Activated T-helper 2 cell treated with anti-CD3 and anti-CD28 coated beads, Interferon-gamma antibody, Interleukin-2, Interleukin-4, amounts not matched to agents 10 μg/mL and 5 μg/mL and 100 μg/mL, durations not matched to agents 14 hours and 24 hours and 36 hours (primary cell): ENCODE measurements at places on chromosomes 5 and 9. TPM values are rescaled to one million over a fixed set of nuclear protein-coding genes. Genes with fewer than 3 reads are reported as not detected.

Gene FGD3
- total RNA-seq: 41.4 and 42.9 TPM in 2 replicates

Gene SPINK13
- total RNA-seq: not detected in 2 replicates

Gene PTGES
- total RNA-seq: 0.34 and 0.39 TPM in 2 replicates

Gene PCDHAC2
- not detected in 2 replicates for total RNA-seq

Gene FST
- not detected in 2 replicates for total RNA-seq

Gene SLC25A2
- 0.16 TPM in 1 of 2 replicates, not detected in the other for total RNA-seq

Gene SV2C
- 0.05 and 0.32 TPM in 2 replicates for total RNA-seq

Gene MACROH2A1
- total RNA-seq: 285 and 302 TPM in 2 replicates

Gene LVRN
- total RNA-seq: 0.07 TPM in 1 of 2 replicates, not detected in the other

Gene PHF24
- total RNA-seq: 0.11 TPM in 1 of 2 replicates, not detected in the other

Gene CHD1
- 67.6 and 72.1 TPM in 2 replicates for total RNA-seq

Gene CAVIN4
- total RNA-seq: 0.23 and 0.34 TPM in 2 replicates

Gene LOX
- total RNA-seq: not detected in 2 replicates
